ENCODE measurements at places on chromosomes 5 and 9.

DNA sequence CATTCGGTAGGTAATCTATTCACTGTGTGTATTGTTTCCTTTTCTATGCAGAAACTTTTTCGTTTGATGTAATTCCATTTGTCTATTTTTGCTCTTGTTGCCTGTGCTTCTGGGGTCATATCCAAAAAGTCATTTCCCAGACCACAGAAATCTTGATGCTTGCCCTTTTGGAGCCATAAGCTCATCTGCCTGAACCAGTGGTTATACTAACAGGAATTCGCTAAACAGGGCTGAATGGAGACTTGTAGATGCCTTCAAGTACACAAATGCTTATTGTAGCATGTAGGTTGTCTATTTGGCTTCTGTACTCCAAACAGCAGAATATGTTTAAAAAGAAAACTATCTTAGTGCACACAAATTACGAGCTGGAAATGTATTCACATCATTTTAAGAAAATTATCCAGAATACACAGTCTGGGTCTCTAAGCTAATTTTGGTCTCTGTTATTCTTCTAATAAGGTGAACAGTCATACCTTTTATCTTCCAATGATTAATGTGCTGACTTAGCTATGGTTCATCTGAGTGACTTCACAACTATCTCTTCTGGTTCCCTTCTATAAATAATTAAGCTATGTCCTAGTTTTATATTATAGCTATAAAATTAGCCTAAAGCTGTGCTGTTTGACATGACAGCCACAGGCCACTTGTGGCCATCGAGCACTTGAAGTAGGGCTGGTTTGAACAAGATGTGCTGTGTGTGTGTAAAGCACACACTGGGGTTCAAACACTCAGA, 87.6 kb downstream of the DAPK1 start:
- DNase-seq = no peak

DNA sequence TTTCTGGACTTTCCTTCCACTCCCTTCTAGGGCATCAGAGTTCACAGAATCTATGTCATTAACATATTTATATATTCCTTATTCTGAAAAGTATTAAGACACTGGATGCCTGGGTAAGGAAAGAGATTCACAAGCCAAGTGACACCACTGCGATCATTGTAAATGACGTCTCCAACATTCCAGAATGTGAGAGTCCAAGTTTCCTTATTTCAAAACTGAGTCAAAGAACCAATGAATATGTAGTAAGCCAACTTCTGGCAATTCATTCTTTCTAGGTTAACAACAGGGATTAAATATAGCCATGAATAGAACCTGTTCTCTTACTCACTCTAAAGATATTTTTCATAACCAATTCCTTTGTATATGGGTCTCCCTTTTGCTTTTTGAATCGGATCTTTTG, 18.1 kb downstream of the RAI14 start:
- DNase-seq = peak; percentile 94

DNA sequence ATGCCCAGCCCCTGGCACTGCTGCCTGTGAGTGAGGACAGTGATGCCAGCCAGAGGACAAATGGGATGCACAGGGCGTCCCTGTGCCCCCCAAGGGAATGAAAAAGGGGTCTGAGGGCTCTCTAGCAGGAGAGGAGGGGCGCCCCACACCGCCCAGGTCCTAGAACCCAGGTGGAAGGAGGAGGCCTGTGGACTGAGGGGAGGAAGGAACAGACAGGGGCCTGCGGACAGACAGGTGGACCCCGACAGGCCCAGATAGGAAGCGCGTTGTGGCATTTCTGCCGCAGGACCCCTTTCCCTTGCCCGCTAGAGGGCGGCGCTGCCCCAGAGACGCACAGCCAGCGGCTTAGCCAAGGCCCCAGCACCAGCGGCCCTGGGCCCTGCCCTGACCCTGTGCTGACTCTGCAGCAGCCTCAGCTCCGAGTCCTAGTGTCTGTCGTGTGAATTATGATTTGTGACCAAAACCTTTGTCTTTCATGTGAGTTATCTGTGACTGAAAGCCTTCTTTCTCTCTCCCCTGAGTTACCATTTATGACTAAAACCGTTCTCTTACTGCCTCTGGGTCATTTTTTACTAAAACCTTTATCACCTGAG, 30.7 kb downstream of the TRIP13 start:
- peak; percentile 64 for DNase-seq

DNA sequence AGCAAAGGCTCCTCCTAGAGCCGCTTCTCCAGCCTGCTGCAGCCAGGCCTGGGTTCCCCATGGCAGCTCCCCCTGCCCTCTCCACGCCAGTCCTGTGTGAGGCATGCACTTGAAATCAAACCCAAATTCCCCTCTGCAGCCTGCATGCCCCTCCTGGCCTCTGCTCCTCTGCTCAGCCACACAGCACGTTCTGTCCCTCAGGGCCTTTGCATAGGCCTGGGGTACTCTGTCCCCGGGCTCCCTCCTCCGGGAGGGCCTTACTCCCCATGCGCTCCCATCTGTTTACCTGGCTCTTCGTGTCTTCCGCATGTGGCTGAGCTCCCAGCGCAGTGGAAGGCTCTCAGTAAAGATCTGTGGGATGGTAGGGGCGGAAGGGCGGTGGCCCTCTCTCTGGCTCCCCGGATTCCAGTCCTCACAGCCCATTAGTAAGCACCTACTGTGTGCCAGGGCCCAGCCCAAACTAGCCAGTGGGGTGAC, 203.5 kb upstream of the IER5L start:
- DNase-seq = no peak

DNA sequence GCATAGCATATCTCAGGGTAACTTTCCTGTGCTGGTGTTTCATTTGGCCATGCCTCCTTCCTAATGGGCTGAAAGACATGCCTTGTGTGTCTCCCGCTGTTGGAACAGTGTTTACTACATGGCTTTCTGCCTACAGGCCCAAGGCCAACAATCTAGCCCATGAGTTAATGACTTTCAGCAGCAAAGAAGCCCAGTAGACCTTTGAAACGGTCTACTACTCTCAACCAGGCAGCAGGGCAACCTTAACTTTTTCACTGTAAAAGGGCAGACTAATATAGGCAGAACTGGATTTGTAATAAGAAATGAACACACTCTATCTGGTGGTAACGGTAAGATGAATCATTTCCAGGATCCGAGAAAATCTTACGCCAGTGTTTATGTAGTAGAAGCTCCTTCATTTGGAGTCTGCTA, 21.0 kb downstream of the C5orf15 start:
- DNase-seq = no peak

GRCh38 chr5:56207537-56207936, 25.6 kb downstream of the ANKRD55 start:
- DNase-seq = peak; percentile 43

- DNase-seq = peak; percentile 62
These were observed 10.5 kb upstream of the GALNT10 start for GRCh38 chr5:154179846-154180710.

DNA sequence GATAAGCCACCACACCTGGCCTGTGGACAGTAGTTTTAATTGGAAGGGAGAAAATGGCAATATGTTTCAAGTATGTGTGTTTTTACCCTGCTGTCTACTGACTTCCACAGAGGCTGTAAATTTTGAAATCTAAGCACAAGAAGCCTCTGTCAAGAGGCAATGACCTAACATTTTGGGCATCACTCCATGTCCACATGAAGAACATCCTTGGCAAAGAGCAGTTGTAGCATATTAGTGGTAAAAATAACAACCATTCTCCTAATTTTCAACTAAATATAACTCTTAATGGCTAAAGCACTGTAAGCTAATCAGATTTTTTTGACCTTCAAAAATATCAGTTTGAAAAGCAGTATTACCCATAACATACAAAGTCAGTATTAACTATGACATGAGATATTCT, 100.3 kb upstream of the APC start:
- DNase-seq = no peak

GRCh38 chr5:138517437-138517836, 25.6 kb downstream of the ETF1 start:
- DNase-seq = no peak

DNA sequence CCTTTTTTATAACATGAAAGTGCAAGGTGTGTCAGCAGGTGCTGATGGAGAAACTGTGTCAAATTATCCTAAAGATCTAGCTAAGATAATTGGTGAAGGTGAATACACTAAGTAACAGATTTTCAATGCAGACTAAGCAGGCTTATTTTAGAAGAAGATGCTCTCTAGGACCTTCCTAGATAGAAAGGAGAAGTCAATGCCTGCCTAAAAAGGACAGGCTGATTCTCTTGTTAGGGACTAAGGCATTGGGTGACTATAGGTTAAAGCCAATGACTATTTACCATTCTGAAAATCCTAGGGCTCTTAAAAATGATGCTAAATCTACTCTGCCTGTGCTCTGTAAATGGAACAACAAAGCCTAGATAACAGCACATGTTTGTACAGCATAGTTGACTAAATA, 1682.4 kb downstream of the MAT2B start:
- no peak for DNase-seq

DNA sequence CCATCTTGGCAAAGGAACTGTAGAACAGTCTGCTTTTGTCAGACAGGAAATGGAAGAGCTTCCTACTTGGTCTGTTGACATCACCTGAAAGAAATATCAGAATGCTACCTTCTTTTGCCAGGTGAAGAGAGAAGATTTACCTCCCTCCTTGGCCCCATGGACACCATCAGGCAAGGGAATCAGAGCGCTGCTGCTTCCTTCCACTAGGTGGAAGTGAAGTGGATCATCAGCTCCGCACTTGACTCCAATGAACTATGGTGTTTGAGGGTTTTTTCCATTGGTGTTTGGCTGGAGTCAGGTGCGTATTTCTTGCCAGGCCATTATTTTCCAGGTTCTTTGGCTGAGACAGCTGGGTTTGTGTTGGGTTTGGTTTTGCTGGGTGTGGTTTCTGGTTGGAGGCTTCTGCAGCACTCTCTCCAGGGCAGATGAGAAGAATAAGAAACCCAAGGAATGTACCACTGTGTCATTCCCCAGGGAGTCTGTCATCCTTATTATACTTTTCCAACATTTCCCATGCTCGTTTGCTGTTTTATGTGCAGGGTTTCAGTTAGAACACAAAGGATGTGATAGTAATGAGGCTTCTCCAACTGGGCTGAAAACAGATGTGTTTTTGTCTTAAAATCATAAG, 12.4 kb downstream of the SPATA31E1 start:
- no peak for DNase-seq

DNA sequence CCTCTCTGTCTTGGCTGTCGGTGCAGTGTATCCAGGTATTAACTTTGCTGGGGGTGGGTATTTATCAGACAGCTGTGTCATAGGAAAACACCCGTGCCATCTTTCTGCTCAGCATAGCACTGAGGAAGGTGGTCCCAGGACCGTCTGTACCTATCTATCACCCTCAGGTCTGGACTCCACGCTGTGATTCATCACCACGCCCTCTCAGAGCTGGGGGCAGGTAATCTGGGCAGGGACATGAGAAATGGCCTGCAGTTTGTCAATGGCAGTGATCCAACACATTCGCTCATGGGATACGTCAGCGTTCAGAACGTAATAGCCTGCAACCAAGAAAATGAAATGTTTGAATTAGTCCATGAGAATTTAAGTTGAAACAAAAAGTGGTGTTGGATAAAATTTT, 151.6 kb upstream of the MAP1B start:
- DNase-seq = no peak

DNA sequence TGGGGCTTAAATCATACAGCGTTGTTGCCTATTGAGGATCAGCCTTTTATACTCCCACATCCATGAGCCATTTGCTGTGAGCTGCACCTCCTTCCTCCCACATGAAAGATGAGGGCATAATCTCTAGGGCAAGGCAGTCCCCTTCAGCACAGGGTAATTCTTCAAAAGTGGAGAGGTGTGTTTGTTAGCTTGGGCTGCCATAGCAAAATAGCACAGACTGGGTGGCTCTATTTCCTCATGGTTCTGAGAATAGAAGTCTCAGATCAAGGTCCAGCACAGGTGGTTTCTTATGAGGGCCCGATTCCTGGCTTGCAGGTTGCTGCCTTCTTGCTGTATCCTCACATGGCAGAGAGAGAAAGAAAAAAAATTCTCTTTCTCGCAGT, 121.8 kb upstream of the SLC12A2 start:
- no peak for DNase-seq

DNA sequence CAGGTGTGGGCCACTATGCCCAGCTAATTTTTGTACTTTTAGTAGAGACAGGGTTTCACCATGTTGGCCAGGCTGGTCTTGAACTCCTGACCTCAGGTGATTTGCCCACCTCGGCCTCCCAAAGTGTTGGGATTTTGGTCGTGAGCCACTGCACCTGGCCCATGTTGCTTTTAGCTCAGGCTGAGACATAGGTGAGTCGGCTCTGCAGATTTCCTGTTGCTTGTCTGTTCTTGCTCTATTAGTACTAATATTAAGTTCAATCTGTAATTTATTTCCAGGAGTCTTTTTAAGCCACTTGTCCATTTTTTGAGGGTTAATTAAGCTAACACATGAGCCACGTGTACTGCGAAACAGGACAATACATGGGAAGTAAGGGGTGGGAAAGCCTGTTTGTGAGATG, 21.4 kb upstream of the BASP1 start:
- no peak for DNase-seq

DNA sequence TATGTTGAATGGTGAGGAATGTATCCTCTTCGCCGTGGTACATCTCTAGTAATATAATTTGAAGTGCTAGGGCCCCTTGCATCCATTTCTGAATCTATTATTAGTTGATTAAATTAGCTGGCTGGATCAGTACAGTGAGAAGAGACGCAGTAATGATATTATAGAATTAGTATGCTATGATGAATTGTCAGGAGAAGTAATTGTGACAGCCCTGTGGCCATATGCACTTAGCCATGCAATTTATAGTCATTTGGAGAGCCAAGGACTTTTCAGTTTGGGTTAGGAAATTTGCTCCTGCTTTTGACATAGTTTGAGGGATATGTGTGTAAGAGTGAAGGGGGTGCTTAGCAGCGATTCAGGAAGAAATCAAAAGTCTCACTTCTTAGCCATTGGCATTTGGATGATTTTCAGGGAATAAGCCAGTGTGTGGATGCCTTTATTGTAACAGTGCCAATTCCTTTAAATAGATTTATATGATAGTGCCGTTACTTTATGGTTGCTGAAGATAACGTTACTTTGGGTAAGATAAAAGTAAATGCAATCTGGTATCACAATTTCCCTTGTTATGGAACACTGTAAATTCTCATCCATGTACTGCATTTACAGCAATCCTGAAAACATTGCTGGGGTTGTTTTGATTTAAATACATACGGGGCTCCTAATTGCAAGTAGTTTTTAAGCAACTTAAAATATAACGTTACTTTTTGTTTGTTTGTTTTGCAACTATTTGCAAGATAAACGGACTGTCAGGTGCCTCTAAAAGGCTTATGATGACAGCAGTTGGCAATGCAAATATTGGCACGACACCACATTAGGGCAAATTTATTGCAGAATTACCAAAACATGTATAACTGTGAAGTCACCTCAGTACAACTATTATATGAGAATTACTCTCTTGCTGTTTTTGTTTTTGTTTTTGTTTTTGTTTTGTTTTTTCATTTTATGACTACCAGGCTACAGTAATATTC, 875.4 kb upstream of the WWC1 start:
- no peak for DNase-seq
